ENCODE measurements at places on chromosomes 4 and X. TPM values are rescaled to one million over a fixed set of nuclear protein-coding genes. Genes with fewer than 3 reads are reported as not detected.

Gene CCDC120
- total RNA-seq = not detected

DNA sequence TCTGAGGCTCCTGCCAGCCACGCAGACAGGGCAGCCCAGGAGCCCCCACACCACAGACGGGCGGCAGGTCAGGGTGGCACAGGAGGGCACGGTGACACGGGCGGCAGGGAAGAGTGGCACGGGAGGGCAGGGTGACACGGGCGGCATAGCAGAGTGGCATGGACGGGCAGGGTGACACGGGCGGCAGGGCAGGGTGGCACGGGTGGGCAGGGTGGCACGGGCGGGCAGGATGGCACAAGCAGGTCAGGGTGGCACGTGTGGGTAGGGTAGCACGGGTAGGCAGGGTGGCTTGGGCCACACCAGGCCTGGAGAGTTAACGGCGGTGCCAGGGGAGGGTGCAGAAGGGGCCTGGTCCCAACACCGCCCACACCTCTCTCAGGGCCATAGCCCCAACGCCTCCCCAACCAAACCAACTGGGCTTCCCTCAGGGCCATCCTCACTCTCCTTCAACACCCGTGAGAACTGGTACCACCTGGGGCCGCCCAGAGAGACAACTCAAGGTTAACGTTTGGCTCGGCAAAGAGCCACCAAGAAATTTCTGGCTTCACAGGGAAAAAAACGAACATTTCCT, 3.4 kb downstream of the CTBP1 start:
- no peak for DNase-seq

DNA sequence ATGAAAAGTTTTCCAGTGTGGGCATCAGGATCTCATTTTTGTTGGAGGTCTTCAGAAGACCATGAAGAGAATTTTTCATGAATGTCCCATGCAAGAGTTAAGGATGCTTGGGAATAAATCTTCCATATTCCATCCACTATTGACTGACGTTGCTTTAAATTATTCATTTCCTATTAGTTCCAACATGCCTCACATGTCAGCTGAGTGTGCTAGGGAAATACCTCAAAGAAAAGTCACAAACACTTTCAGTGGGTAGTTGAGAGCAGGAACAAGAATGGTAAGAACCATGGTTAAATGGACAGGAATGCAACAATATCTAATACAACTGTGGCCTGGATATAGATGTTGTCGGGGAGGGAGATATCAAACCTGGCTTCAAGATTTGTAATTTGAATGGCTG, 610.1 kb downstream of the TECRL start:
- DNase-seq = no peak

Gene EDNRA
- not detected for total RNA-seq

DNA sequence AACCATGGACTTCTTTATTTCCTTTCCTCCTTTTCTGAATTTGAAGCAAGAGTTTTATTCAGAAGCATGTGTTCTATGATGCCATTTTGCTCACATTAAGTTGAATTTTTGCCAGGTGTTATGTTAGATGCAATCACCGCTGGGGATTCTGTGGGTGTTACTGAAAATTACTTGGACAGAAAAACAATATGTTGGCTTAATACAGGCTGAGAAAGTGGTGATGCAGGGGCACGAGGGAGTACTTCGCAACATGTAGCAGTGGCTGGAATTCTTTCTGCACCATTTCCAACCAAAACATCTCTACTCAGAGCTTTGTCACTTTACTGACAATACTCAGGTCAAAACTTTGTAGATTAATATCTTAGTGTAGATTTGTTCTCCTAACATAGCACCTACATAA, 109.2 kb upstream of the PCDH18 start:
- DNase-seq = no peak

Gene F8A1
- 5.0 TPM for total RNA-seq
